ENCODE measurements at places on chromosomes 6 and 20. TPM values are rescaled to one million over a fixed set of nuclear protein-coding genes. Genes with fewer than 3 reads are reported as not detected.

DNA sequence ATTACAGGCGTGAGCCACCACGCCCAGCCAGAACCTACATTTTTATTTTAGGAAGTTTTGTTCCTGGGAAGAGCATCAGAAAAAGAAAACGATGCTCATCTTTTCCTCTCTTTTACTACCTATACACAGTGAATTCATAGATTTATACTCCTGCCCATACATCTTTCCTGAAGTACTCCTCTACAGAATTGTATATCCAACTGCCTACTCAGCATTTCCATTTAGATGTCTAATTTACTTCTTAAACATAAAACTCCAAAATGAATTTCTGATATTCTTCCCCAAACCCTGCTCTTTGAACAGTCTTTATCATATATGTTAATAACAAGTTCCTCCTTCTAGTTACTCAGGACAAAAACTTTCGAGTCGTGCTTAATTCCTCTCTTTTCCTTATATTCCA lies 39.8 kb upstream of the RSPO3 start:
- DNase-seq: no peak

SNX9 gene
- total RNA-seq: 55.6 TPM

OR2B6 gene
- total RNA-seq: not detected

DNA sequence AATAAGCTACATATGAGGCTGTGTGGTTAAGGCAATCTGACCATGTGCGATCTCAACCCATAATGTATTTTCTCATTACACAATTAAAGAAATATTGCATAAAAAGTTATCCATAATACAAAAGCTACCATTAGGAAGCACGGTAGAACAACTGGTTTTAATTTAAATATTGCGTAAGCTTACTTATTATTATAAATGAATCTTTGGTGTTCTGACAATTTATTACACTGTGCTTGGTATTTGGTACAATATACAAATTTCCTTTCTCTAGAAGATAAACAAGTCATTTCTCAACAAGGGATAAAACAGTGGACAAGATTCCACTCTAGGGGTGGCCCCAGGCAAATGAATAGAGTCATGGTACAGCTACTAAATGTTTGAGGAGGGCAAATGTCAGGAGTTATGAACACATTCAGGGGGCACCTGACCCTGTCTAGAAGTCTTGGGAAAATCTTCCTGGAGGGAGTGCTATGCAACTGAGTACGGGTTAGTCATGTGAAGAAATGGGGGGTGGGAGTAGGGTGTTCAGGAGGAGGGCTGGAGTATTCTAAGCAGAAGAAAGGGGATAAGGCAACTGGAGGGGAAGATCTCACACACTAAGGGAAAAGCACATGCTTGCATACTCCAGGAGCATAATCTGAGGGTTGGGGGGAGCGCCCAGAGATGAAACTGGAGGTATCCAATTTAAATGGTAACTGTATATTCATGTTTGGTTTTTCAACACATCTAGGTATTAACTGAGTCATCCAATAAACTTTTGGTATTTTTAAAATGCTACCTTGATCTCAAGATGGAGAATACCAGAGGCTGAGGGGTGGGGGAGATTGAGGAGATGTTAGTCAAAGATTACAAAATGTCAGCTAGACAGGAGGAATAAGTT lies 296.9 kb upstream of the SGK1 start:
- no peak for DNase-seq

- DNase-seq: no peak
These were observed 422.5 kb upstream of the RGS17 start for GRCh38 chr6:153553627-153554026.

GRCh38 chr6:158559338-158559894 lies 475 bp upstream of the TMEM181 start:
- no peak for DNase-seq

- no peak for DNase-seq
These were observed 563 bp downstream of the MGME1 start for GRCh38 chr20:17969278-17969883.

GRCh38 chr20:3727401-3728021 lies 5.0 kb upstream of the HSPA12B start:
- DNase-seq: no peak

GRCh38 chr6:28638787-28639430 lies 113.2 kb downstream of the GPX5 start:
- DNase-seq: no peak

DNA sequence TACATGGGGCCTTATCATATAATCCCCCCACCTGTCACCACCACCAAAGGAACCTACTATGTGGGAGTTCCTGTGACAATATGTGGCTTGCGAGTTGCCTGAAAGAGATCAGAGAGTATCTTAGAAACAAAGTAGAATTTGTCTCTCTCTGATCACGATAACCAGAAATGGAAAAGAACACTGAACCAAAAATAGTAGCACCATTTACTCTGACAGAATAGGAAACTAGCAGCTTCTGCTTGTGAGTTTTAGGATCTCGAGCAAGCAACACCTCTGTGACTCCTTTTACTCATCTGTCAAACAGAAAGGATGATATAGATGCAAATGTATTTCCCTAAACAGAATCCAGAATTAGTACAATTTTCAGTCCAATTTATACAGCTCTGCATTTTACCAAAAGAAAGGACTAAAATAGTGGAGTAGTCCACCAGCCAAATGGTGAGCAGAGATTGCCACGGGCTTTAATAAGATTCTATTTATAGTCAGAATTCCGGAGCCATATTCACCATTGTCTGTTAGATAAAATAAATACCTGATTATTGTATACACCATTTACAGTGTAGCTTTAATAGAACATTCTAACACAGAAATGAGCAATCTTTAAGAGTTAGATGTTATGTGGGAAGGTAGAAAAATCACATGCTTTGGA lies 19.9 kb upstream of the STMND1 start:
- no peak for DNase-seq

ADTRP gene
- total RNA-seq: 0.67 TPM

DNA sequence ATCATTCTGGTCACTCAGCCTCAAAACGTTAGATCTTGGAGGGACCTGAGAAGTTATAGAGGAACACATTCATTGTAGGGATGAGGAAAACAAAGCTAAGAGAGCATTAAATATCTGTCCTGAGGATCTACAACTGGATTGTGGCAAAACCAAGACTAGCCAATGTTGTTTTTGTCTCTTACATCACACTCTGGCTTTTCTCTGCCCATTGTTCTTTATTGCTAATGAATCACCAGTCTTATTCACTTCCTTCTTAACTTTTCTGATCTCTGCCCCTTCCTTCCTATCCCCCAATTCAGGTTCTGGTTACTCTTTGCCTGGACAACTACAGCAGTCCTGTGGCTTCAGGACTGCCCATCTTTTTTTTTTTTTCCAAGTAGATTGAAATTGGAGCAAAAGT lies 57.0 kb upstream of the PREP start:
- no peak for DNase-seq

DNA sequence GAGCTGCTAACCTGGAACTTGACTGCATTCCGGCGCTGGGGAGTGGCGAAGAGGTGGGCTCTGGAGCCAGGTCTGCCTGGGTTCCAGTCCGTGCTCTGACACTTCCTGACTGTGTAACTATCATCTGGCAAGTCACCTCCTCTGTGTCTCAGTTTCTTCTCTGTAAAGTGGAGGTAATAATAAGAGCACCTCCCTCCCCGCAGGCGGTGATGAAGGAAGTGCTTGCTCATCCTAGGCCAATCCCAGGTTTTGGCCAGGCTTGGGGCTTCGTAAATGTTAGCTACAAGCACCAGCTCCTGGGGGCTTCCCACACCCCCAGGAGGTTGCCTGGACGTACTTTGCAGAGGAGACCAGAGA lies 32.8 kb downstream of the SNAI1 start:
- no peak for DNase-seq

HLA-DQA2 gene
- 1.0 TPM for total RNA-seq

DNA sequence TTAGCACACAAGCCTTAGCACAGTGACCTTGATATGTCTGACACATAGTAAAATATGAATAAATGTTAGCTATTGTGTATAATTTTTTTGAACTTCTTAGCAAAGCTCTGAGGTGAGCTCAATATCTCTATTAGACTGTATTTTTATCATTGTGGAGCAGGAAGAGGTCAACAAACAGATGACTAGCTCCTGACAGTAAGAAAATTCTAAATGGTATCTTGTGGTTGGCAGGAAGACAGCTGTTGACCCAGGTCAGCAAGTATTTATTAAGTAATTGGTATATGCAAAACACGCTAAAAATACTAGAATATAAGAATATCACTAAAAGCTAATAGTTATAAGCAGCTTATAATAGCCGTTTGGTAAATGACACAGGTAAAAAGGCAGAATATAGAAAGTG lies 77.5 kb upstream of the MARCKS start:
- DNase-seq: no peak

DNA sequence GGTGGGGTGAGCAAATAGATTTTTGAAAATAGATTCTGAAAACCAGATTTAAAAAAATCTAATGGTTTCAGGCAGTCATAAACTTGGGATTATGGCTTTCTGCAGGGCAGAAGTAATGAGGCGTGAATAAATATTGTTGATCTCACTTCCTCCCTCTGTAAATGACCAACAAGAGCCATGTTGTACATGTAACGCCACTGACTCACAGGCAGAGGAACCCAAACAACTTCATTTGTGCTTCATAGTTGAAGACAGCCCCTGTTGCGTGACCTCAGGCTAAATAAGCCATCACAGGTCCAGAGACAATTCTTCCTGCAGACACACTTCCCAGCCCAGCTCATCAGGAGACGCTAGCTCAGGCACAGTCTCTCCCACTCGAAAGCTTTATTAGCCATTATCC lies 59.1 kb upstream of the F13A1 start:
- no peak for DNase-seq

TULP1 gene
- total RNA-seq: not detected

TFAP2C gene
- not detected for total RNA-seq

PXMP4 gene
- total RNA-seq: 7.4 TPM

GRCh38 chr20:53895385-53895755 lies 175.0 kb downstream of the BCAS1 start:
- no peak for DNase-seq

- DNase-seq: no peak
These were observed 122.8 kb downstream of the CEBPB start for GRCh38 chr20:50313522-50313820.

PRSS35 gene
- not detected for total RNA-seq

DNA sequence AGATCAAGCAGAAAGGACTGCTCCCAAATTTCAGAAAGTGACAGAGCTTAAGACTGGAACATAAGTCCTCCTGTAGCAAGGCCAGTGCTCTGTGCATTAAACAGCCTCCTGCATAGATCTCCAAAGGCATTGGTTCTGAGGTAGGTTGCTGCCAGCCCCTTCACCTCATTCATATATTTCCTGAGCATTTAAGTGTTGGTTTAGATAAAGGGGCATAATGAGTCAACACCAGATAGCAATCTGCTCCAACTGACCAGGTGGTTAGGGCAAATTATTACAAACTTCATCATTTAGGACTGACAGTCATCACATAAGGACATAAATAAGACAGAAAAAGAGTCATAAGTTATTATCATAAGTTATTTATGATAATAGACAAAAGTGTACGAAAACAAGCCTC lies 10.7 kb downstream of the PTPRK start:
- DNase-seq: no peak

Data from activated T-helper 2 cell treated with anti-CD3 and anti-CD28 coated beads, Interferon-gamma antibody, Interleukin-2, Interleukin-4, amounts not matched to agents 10 μg/mL and 5 μg/mL and 100 μg/mL, durations not matched to agents 14 hours and 24 hours and 36 hours (primary cell).